Fibroblast of mammary gland (primary cell): ENCODE measurements at places on chromosomes 2 and 18.

DNA sequence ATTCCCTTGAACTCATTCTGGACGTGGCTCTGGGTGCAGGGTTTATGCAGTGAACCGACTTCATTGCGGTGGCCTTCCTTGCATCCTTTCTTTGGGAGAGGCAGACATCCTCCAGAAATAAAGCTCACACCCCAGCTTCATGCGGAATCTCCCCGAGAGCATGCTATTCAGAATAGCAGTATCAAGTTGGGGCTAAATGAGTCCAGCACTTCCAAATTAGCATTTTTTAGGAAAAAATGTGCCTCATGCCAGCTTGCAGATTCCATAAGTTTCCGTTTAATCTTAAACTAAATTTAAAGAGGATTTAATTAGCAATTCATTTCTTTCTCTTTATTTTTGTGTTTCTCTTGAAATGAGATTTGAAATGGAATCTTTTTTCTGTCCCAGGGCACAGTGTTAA, 107.4 kb upstream of the HDAC4 start:
- no peak for DNase-seq

DNA sequence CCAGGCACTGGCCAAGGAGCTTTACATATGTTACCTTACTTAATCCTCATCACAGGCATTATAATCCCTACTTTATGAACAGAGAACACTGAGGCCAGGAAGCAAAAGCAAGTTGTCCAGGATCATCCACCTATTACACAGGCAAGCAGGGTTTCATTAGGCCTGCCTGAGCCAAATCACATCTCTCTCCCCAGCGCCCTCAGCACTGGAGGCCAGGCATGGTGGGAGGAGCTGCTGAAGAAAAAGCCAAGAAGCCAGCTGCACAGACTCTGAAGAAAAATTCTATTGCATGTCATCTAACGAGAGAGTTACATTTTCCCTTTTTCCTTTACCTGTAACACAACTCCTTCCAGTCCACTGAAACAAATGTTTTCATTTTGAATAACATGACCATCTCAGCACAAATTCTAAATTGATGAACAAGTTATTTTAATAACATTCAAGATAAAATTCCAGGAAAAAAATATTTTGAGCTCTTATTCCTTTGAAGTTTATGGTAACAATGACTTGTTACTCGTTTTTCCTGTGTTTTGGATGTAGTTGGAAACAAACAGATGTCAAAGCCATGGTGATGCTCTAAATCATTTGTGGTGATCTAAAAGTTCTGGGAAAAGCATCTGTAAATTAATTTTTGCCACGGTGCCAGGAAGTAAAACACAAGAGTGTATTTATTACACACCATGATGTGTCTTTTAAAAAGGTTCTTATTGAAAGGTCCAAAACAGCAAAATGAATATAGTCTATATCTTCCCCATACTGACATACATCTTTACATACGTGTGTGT, 139.0 kb upstream of the ITGB6 start:
- peak; percentile 49 for DNase-seq

- no peak for DNase-seq
Measured at GRCh38 chr2:176099159-176099727, 352 bp upstream of the HOXD12 start.

DNA sequence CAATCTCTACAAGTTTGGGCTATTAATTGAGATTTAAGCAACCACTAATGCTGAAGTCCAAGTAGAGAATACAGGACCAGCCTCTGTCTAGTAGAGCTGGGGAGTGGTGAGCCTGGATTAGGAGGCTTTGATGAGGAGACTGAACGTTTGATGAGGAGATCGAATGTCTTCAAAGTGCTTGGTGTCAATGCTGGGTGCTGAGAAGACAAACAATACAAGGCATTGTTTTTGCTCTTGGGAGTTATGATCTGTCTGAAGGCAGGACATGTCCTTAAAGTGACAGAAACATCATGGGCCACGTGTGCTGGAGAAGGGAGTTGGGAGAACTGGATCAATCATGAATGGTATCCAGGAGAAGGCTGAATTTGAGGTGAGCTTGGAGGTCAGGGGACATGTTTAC, 143.6 kb downstream of the SPHKAP start:
- DNase-seq = no peak

DNA sequence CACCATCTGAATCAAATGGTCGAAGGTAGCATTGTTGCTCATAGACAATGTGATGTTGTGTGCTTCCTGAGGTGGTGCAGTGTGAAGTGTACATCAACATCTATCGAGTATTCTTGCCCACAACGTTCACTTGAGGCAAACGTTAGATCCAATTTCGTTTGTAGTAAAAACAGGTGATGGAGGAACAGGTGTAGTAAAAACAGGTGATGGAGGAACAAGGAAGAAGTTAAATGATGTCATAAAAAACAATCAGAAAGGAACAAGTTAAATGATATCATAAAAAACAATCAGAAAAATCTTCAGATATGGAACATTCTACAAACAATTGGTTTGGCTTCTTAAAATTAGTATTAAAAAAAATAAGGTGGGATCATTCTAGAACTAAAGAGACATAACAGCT, 11.3 kb downstream of the WDR7 start:
- DNase-seq = no peak

DNA sequence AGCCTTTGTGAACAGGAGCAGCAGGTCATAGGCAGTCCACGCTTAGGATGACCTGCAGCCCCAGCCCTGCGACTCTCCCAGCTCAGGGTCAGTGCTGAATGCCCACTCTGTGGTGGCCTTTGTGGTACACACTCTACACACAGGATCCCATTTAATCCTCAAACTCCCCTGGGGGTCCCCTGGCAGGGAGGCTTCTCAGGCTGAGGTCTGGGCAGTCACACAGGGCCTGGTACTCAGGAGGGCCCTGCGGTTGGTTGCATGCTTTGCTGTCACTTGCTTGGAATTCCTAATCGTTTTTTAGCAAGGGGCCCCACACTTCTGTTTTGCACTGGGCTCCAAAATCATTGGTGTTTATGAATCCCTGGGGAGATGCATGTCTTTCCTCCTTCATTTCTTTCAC, 113.0 kb downstream of the EML6 start:
- no peak for DNase-seq

- peak; percentile 19 for DNase-seq
Measured at GRCh38 chr2:101038455-101039255, 36.6 kb downstream of the RPL31 start.

GRCh38 chr2:152432206-152432653, 97.3 kb downstream of the FMNL2 start:
- DNase-seq = peak; percentile 98

GRCh38 chr2:63121055-63121834, 70.6 kb downstream of the OTX1 start:
- DNase-seq = no peak

GRCh38 chr2:19367326-19367725, 8.9 kb upstream of the OSR1 start:
- no peak for DNase-seq

DNA sequence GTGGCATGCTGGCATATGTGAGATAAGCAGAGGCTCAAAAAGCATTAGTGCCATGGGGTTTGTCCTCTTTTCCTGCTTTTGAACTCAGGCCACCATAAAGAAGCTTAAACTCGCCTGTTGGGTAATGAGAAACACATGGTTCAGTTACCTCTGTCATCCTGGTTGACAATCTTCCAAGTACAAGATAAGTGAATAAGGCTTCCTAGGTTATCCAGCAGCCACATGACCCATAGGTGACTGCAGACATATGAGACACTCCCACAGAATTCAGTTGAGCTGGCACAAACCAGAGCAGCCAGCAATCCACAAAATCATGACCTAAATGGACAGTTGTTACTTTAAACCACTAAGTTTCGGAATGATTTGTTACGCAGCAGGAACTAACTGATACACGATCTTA, 97.3 kb downstream of the TACR1 start:
- DNase-seq = peak; percentile 19

DNA sequence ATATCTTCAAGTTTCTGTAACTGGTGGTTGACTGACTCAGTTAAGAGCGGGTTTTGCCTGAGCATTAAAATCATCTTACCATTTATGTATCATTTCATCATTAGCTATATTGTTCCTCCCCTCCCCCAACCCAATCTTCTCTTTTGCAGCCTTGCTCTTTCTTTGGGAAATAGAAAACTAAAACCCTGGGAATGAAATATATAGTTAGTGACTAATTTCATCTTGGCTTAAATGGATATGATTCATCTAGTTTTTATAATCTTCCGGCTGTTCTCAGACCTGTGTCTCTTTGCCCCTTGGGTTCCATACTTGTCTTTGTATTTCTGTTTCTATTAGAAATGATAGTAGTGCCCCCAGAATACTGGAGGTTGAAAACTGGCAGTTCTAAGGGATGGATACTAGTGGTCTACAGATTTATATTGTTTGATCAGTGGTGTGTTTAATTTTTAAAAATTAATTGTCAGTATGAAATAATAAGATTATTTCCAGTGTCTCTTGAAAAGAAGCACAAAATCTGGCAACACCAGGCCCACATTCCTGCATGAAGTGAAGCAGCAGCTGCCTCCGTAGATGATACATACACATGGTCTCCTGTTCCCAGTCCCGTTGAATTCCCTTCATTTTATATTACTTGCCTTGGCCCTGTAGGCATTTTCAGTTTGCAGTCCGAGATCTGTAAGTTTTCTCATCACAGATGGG, 44.5 kb downstream of the PHLPP1 start:
- peak; percentile 78 for DNase-seq

- no peak for DNase-seq
Measured at GRCh38 chr2:218823196-218823855, 8.3 kb downstream of the PRKAG3 start.

DNA sequence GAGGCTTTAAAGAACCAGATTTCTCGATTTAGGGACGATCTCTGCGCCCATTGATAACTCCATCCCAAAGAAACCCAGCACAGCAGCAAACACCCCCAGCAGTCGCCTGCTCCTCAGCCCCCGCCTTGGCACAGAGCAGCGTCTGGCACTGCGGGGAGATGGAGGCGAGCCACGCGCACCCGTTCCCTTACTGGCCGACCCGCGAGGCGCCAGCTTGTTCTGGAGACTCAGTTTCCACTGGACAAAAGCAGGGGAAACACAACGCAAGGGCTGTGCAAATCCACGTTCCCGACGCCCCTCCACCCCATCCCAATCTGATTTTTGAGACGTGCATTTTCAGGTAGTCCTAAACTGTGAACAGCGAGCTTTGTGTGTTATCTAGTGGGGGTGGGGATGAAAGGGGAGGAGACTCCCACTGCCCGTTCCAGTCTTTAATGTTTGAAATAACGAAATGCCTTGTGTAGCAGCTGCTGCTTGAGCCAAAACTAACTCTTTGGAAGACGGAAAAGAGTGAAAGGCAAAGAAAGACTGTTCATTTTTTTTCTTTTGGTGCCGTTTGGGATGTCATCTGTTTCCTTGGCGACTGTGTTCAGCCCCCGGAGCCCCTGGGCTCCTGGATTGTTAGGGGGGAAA, 143.2 kb downstream of the MEIS1 start:
- DNase-seq = peak; percentile 41

DNA sequence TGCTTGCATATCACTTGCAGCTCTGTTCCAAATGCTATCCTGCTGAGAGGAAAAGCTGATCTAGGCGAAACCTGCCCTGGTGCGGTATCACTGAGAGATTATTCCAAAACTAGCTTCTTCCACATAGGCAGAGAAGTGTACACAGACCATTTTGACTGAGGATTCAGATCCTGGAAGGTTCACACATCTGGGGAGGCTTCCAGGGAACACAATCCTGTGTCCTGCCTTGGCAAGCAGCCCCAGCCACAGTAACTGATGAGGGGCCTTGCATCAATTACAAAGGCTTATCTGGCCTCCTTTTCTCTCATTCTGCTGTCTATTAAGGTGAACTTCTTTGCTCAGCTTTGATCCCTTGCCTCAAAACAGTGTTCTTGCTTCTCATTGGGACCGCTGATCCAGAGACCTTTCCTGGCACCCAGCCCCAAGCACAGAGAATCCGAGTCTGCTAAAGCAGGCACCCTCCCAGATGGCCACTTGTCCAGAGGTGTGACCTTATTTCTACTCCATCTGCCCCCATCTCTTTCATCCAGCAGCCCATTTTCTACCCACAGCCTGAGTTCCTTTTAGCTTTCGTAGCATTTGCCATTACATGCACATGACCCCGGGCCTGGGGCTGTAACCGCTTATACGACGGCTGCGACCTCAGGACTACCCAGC, 52.3 kb upstream of the ZFP36L2 start:
- DNase-seq = no peak

GRCh38 chr2:159926695-159927094, 128.7 kb upstream of the CD302 start:
- DNase-seq = no peak

DNA sequence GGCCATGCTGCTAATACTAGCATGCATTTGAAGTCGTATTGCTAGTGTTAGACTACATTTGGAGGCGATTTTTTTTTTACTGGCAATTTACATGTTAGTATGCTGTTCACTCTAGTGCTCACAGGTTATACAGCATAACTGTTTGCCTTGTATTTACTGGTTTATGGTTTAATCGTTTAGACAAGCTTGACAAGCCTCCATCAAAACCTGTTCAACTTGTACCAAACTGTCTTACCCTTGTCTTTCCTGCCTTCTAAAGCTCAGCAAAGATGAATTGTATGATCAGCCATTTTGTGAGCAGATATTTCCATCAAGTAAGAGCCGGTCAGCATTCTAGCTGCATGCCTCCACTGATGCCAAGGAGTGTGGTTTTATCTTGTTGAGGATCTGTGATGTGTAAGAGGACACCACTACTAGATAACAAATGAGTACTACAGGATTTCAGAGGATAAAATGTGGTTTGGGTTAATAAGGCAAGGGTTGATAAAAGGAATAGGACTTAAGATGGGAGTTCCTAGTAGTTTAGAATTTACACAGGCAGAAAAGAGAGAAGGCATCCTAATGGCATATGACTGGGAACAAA, 68.4 kb upstream of the ITM2C start:
- peak; percentile 73 for DNase-seq

DNA sequence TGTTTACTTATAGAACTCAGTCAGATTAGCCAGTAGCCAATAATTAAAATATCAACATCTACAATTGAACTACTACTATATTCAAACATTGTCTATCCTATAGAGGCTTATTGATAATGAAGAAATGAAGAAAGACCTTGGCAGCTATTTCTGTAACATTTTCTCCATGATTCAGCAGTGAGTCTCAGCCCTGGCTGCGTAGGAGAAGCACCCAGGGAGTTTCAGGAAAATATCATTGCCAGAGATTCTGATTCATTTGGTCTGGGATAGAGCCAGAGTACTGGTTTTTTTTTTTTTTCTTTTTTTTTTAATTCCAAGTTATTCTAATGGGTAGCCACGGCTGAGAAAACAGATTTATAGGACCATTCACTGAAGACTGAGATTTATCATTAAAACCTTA, 404.8 kb downstream of the TXNL1 start:
- peak; percentile 91 for DNase-seq

GRCh38 chr2:11702946-11703345, 33.0 kb upstream of the NTSR2 start:
- DNase-seq = no peak
